WTC11 (cell line): ENCODE measurements at places on chromosomes 3 and 15.

DNA sequence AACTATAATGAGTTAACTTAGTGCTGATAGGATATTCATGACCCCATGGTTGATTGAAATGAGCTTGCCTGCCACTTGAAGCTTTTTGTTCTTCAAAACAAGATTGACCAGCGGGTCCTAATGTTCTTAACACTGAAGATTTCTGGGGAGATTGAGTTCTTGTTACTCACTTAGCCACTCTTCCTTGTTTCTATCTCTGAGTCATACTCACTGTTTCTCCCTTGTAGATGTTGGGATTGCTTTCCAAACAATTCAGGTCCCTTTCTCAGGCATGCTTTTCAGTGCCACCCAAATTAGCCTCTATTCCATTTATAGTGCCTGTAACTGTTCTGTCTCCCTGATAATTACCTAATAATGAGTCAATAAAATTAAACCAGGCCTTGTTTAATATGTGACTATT lies 517.0 kb downstream of the SQOR start:
- DNase-seq = no peak

- DNase-seq = no peak
Observed at GRCh38 chr15:25795061-25795460, 68.1 kb downstream of the ATP10A start.

- DNase-seq = no peak
Observed at GRCh38 chr3:71488391-71488809, 95.1 kb downstream of the FOXP1 start.

DNA sequence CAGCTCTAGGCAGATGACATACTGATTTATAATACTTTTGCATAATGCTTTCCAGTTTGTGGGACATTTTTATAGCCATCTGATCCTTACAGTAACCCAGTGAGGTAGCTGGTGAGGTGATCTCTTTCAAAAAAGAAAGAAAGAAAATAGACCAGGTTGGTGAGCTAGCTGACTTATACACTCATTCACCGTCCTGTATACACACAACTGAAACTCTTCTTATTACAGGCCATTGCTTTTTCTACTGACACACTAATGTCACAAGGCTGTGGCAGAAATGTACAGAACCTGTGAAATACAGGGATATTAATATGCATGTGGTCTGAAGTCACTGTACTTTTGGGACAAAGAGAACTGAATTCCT lies 150.2 kb upstream of the BHLHE40 start:
- DNase-seq = no peak

DNA sequence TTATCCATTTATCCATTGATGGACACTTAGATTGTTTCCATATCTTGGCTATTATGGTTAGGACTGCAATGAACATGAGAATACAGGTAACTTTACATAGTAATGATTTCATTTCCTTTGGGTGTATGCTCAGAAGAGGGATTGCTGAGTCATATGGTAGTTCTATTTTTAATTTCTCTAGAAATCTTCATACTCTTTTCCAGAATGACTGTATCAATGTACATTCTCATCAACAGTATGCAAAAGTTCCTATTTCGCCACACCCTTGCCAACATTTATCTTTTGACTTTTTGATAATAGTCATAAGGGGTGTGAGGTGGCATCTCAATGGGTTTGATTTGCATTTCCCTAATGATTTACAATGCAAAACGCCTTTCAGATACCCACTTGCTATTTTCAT lies 6.2 kb upstream of the NIPA1 start:
- no peak for DNase-seq
